ENCODE measurements at places on chromosomes 5 and 9.

GRCh38 chr9:105357937-105358336 is 89.9 kb upstream of the FSD1L start:
- DNase-seq, result no peak

DNA sequence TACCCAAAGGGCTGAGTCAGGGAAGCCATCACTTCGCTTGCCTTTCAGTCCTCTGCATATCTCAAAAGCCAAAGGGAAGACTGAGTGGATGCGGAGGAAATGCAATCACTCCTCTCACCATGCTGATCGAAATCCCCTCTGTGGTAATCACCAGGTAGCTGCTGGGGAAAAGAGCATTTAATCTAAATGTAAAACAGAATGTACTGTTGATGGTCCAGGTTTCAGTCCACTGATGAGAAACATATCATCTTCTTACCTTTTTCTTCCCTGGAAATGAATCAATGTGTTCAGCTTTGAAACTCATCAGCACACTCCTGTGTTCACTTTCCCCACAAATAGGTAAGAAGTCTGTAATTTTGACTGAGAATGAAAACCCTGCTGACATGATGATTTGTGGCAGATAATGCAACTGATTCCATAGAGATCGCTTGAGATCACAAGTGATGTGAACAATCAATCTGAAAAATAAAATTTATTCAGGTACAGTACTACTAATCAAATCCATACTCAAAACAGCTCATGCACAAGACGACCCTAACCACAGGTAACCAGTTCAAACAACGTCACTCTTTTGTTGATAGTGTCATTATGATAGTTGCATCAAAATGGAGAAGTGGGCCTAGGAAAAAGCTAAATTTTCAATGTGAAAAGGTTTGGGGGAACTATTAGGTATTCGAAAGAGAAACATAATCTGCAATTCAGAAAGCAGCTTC is 454.0 kb upstream of the RGMB start:
- no peak for DNase-seq

- DNase-seq, result peak; percentile 1
Observed at GRCh38 chr9:132077881-132078698, 1.6 kb downstream of the MED27 start.

DNA sequence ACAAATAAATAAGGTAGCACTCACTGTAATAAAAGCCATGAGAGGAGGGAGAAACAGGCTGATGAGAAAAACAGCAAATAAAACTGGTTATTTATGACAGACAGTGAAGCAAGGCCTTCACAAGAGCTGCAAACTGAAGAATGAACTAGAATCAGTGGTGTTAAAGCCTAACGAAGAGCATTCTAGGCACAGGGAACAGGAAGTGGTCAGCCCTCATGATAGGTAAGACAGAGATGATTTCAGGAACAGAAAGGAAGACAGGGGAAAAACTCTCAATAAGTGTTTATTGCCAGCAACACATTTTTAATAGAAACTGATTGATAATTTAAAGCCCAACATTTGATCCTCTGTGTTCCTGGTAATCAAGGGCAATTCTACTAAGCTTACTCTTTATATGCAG is 124.5 kb downstream of the EDIL3 start:
- no peak for DNase-seq

DNA sequence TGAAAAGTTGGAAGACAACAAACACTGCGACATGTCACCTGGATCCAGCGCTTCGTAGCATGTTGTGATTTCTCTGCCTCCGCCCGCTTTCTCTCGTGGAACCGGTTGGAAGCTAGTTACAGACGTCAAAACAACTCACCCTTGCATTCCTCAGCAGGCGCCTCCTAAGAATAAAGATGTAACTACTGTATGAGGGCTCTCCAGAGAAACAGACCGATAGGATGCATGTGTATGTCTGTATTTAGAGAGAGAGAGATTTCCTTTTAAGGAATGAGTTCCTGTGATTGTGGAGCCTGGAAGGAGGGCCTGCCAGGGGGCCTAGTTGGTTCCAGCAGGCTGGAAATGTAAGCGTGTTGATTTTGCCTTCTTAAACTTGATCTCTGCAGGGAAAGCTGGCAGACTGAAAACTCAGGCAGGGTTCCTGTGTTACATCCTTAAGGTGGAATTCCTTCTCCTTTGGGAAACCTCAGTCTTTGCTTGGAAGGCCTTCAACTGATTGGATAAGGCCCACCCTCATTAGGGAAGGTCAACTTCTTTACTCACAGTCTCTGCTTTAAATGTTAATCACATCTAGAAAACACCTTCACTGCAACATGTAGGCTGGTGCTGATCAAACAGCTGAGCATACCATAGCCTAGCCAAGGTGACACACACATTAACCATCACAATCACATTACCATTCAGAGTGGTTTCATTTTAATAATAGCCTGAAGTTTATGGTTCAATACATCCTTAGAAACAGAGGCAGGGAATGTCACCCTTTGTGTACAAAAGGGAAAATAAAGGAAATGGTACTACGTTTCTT is 163.8 kb downstream of the SYK start:
- no peak for DNase-seq

All from NCI-H2227 treated with DMSO at 0.1 percent for 48 hours (cell line).